ENCODE measurements at places on chromosomes 5 and 9.
A peak's percentile ranks its signal among the peaks of the same experiment; 100 is the strongest.

GRCh38 chr5:151483647-151484046, 36.2 kb downstream of the SLC36A1 start:
- DNase-seq: peak; percentile 75

- DNase-seq: no peak
Measured at GRCh38 chr9:112348257-112349007, 15.0 kb upstream of the PTBP3 start.

GRCh38 chr5:43298443-43298842, 14.8 kb downstream of the HMGCS1 start:
- DNase-seq: no peak

DNA sequence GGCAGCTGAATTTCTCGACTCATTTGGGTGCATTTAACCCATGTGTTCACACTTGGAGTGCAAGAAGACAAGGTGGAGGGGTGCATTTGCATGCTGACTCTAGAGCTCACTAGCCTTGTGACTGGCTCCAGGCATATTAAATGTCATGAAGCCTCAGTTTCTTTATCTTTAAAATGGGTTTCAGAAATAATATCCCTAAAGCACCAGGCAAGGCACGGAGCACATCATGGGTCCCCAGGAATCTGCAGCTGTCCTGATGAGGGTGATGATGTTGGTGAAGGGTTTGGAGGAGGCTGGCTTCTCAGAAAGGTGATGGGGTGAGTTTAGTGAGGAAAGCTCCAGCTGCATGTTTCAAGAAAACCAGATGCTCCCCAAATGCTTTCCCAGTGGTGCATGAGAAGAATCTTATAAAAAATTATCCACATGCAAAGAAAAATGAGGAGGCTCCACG, 14.8 kb downstream of the STC2 start:
- DNase-seq: no peak

DNA sequence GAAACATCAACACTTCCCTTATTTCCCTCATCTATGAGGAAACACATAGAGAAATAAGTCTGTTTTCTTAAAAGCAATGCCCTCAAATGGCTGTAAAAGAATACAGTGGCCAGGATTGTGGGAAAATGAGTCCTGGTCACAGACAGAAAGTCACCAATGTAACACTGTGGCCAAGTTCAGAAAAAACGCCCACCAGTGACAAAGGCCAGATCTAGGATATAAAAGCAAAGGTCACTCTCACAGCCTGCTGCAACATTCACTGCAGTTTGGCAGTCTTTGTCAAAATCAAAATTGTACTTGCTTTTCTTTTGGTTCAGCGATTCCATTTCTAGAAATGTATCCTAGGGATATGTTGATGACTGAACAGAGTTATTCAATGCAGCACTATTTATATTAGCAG, 30.5 kb downstream of the TSSK1B start:
- DNase-seq: no peak

- DNase-seq: no peak
Measured at GRCh38 chr5:68303038-68303738, 87.6 kb downstream of the PIK3R1 start.

DNA sequence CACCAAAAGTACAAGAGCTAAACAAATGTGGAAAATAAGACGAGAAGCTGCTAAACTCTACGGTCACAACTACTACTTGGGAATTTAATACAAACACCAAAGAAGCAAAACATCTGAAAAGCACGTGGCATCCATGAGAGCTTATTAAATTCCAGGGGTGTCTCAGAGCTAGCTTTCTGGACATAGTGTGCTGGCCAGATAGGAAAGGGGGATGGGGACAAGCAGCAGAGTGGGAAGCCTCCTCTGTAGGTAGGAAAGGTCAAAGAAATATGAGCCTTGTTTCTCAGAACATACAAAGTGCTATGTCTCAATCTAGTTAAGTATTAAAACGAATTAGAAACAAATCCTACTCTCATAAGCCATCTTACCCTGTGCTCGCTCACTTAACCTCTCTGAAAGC, 51.3 kb upstream of the GOLPH3 start:
- DNase-seq: no peak

DNA sequence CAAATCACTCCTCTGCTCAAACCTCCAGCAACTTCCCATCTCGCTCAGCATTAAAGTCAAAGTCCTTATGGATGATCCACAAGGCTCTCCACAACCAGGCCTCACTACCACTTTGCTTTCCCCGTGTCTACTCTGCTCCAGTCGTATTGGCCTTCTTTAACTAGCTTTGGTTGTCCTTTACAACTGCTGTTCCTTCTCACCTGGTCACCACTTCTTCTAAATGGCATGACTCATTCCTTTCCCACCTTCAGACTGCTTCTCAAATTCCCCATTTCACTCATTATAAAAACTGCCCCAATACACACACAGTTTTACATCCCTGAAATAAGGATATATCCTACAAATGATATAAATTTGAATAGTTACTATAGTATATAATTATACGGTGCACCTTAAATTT, 30.4 kb downstream of the CERT1 start:
- no peak for DNase-seq

DNA sequence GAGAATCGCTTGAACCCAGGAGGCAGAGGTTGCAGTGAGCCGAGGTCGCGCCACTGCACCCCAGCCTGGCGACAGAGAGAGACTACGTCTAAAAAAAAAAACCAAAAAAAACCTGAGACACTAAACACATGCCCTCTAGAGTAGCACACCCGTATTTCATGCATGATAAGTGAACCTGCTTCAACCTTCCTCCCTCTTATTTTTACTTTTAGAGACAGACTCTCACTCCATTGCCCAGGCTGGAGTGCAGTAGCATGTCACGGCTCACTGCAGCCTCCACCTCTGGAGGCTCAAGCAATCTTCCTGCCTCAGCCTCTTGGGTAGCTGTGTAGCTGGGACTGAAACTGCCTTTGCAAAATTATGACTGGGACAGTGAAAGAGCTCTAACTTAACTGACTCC, 17.6 kb upstream of the NANS start:
- no peak for DNase-seq

GRCh38 chr5:11305245-11305644, 544.2 kb upstream of the DAP start:
- DNase-seq: no peak

- no peak for DNase-seq
Measured at GRCh38 chr9:115989831-115990230, 163.8 kb upstream of the PAPPA start.

DNA sequence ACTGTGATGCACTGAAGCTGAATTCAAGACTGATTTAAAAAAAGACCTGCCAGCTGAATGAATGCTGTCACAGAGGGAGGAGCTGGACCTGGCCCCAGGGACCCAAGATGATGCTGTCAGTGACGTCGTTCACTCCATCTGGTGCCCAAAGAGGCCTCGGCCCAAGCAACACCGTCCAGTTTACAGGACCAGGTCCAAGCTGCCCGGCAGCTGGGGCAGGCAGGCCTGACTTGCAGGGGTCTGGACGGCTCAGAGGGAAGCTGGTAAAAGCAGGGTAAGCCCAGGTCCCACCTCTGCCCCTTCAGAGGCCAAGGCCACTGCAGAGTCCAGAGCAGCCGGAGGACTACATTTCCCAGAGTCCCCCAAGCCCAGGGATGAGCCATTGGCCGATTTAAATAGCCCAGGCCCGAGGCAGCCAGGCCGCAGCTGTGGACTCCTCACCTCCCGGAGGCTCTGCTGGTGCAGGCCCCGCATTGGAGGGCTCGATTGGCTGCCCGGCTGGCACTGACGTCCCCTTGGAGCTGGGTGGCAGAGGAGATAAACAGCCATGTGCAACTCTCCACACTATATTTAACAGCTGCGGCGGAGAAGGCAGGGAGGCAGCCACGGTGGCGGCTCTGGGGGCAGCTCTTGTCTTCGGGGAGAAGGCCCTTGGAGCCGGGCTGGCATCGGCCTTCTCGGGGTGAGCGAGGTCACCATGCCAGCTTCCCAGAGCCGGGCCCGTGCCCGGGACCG, at the start of gene PLPP7:
PLPP7 (plus strand) TSS at position 423 of the 735 bp plus-strand sequence; CDS start at position 698, 275 bp downstream.
- DNase-seq: no peak
